Activated CD4-positive, alpha-beta T cell treated with anti-CD3 and anti-CD28 coated beads, Interleukin-2, amount 10 ng/mL, durations not matched to agents 24 days and 14 days (primary cell): ENCODE measurements at places on chromosomes 1 and 21. TPM values are rescaled to one million over a fixed set of nuclear protein-coding genes. Genes with fewer than 3 reads are reported as not detected.

PALMD gene
- not detected in 2 replicates for total RNA-seq

INAVA gene
- not detected in 2 replicates for total RNA-seq

ZC3H12A gene
- total RNA-seq: 39.3 and 40.4 TPM in 2 replicates

ADPRS gene
- 35.3 and 38.8 TPM in 2 replicates for total RNA-seq

RER1 gene
- total RNA-seq: 164 and 171 TPM in 2 replicates

GRCh38 chr1:223147409-223147808, 4.4 kb upstream of the TLR5 start:
- DNase-seq: no peak

- no peak for DNase-seq
Observed at GRCh38 chr1:42786097-42786496, 1.3 kb downstream of the TMEM269 start.

SHISAL2A gene
- total RNA-seq: 4.8 and 5.0 TPM in 2 replicates

VSIG8 gene
- total RNA-seq: not detected in 2 replicates

DNA sequence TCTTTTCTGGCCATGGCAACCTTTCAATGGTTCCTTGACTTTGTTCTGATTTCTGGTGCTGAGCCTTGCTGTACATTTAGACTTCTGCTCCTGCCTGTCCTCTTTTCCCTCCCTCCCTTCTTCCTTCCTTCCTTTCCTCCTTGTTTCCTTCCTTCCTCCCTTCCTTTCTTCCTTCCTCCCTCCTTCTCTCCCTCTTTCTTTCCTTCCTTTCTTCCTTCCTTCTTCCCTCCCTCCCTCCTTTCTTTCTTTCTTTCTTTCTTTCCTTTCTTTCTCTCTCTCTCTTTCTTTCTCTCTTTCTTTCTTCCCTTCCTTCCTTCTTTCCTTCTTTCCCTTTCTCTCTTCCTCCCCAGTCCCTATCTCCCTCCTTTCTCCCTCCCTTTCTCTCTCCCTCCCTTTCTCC, 10.4 kb upstream of the IGSF21 start:
- DNase-seq: no peak

ERO1B gene
- total RNA-seq: 1.5 and 3.2 TPM in 2 replicates
